HFFc6 (cell line): ENCODE measurements at places on chromosomes 7 and 10. TPM values are rescaled to one million over a fixed set of nuclear protein-coding genes. Genes with fewer than 3 reads are reported as not detected.

The OPALIN gene
- not detected in 3 replicates for total RNA-seq

The EPHA1 gene
- total RNA-seq: not detected in 3 replicates

- no peak for DNase-seq
- peaks cover 3% of the 10 kb centered on the region for H3K27me3 ChIP-seq
- H3K4me1 ChIP-seq: no peaks in the 10 kb centered on the region
- no peak overlapping the region for H3K4me3 ChIP-seq
These were observed 84.8 kb downstream of the FAM53B start for GRCh38 chr10:124659380-124659779.

DNA sequence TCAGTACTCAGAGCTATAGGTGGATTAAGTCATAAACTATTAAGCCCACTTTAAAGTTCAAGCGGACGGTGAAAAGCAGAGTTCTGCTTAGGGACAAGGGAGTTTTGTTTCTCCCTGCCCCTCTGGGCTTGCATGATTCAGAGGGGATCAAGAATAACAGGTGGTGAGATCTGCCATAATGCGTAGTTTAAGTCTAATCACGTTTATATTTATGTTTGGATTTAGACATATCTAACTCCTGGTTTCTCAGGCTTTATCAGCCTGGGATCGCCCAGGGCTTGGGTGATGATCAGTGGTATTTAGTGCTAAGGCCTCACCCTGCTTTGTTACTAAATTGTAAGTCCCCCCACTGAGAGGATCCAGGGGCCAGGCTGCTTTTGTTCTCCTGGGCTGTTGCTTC, 335.4 kb upstream of the NRP1 start:
- H3K36me3 ChIP-seq: no peaks in the 10 kb centered on the region
- no peaks in the 10 kb centered on the region; the same call in 1 of the 2 replicates for H3K27me3 ChIP-seq
- H3K4me1 ChIP-seq: no peaks in the 10 kb centered on the region; the same call in 1 of the 2 replicates
- DNase-seq: no peak

GRCh38 chr7:44201813-44202212, 1.0 kb downstream of the YKT6 start:
- peaks cover 19% of the 10 kb centered on the region; the same call in 1 of the 2 replicates for H3K36me3 ChIP-seq
- peak overlapping the region; percentile 95 for H3K4me3 ChIP-seq
- H3K27ac ChIP-seq: peak overlapping the region; percentile 82
- DNase-seq: no peak

GRCh38 chr7:117863618-117864017, 9.6 kb downstream of the CTTNBP2 start:
- H3K4me1 ChIP-seq: no peaks in the 10 kb centered on the region
- no peak for DNase-seq
- H3K27me3 ChIP-seq: no peaks in the 10 kb centered on the region; the same call in 1 of the 2 replicates
- H3K4me3 ChIP-seq: no peak overlapping the region
- H3K36me3 ChIP-seq: no peaks in the 10 kb centered on the region

The FAM171A1 gene
- total RNA-seq: 32.9 to 50.0 TPM (median 37.3 TPM) in 3 replicates

DNA sequence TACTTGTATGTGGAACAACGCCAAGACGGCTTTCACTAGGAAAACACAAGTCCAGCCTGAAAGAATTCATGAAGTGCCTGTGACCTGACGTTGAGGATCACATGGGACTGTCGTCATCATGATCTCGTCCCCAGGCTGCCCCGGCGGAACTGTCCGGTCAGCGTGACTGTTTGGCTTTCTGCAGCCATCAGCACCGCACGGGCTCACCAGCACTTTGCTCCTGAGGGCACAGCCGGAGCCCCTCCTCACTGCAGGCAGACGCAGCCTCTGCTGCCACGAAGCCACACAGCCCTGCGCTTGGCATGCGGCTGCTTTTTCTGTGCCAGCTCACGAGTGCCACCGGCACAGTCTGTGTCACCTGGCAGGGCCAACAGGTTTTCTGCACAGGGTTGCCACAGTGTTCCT, 9.4 kb upstream of the GET4 start:
- H3K27me3 ChIP-seq: no peaks in the 10 kb centered on the region
- peaks cover 18% of the 10 kb centered on the region for H3K4me1 ChIP-seq
- peaks cover 30% of the 10 kb centered on the region for H3K36me3 ChIP-seq
- DNase-seq: peak; percentile 94
- peak overlapping the region; percentile 91 for H3K27ac ChIP-seq

DNA sequence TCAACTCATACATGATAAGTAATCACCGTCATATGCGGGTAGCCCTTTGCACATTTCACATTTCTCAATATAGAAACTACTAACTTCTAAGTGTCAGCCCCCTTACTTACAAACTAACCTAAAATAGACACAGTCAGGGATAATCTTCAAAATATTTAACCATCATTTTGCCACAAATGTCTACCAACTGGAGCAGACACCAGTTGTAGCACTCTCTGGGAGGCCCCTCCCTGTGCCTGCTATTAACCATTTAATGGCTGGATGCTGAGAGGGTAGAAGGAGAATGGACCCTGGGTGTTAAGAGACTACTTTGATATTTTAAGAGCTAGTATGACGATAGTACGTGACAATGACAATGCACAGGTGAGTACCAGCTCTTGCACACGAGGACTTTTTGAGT, 116.4 kb downstream of the SORBS1 start:
- H3K27me3 ChIP-seq: peaks cover 13% of the 10 kb centered on the region
- DNase-seq: no peak
- no peak overlapping the region for H3K4me3 ChIP-seq
- peaks cover 16% of the 10 kb centered on the region for H3K4me1 ChIP-seq
- H3K36me3 ChIP-seq: no peaks in the 10 kb centered on the region

The PNLIPRP3 gene
- not detected in 3 replicates for total RNA-seq

GRCh38 chr10:62681211-62681940, 123.1 kb upstream of the ADO start:
- H3K4me3 ChIP-seq: no peak overlapping the region
- DNase-seq: no peak
- H3K36me3 ChIP-seq: peaks cover 13% of the 10 kb centered on the region
- no peak overlapping the region for H3K27ac ChIP-seq

DNA sequence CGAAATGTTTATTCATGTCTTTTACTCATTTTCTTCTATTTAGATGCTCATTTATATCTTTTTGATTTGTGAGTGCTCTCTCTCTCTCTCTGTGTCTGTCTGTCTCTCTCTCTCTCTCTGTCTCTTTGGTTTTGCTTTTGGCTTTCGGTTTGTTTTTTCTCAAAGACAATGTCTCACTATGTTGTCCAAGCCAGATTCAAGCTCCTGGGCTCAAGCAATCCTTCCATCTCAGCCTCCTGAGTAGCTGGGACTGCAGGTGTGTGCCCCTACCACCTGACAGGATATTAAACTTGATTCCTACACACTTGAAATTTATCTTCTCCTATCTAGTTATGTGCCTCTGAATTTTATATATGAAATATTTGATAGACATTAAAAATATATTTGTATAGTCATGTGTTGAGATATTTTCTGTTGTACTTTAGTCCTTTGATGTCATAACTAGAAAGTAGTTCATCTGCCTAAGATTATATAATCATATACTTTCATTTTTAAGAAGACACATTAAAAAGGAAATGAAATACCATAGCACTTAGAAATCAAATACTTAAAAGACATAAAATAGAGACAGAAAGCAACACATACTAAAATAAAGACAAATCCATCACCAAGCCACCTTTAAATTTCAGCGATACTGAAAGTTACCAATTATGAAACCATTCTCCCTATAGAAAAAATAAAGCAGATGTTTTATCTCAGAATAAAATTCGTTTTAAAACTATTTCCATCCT, 68.1 kb upstream of the SFMBT2 start:
- H3K27ac ChIP-seq: no peak overlapping the region
- H3K27me3 ChIP-seq: no peaks in the 10 kb centered on the region; the same call in 1 of the 2 replicates
- H3K4me3 ChIP-seq: no peak overlapping the region
- no peak for DNase-seq

DNA sequence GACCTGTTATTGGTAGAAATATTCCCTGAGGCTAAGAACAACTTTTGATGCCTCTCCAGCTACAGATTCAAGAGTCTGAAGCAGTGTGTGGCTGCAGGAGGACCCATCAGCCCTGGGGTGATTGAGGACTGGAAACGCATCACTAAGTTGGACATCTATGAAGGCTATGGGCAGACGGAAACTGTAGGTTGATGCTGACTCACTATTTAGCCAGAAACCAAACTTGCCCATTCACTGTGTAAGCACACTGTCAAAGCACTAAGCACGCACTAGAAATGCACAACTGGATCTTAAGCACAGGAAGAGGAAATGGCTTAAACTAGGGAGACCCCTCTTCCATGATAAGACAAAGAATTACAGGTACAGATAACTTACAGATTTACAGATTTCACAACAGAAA, 20.8 kb downstream of the ACSM6 start:
- peak overlapping the region; percentile 51 for H3K4me3 ChIP-seq
- peak; percentile 55 for DNase-seq
- H3K27me3 ChIP-seq: peaks cover 2% of the 10 kb centered on the region; the same call in 1 of the 2 replicates
- peaks cover 70% of the 10 kb centered on the region for H3K4me1 ChIP-seq

DNA sequence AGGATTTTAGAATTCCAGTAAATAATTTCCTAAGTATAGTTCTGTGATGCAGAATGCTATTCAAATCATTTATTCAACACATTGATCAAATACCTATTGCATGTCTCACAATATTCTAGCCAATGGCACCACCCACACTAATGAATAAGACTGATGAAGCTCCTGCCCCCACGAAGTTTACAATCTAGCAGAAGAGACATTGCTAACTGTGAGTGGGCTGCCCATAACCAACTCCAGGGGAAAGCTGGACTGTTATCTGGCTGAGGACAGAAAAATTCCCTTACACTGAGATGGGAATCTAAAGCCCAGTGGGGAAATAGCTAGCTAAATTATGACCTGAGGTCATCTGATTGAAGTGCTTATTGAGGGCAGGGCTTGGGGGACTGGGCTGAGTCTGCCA, 128.8 kb upstream of the LYZL2 start:
- no peaks in the 10 kb centered on the region for H3K36me3 ChIP-seq
- DNase-seq: no peak
- H3K4me3 ChIP-seq: no peak overlapping the region

DNA sequence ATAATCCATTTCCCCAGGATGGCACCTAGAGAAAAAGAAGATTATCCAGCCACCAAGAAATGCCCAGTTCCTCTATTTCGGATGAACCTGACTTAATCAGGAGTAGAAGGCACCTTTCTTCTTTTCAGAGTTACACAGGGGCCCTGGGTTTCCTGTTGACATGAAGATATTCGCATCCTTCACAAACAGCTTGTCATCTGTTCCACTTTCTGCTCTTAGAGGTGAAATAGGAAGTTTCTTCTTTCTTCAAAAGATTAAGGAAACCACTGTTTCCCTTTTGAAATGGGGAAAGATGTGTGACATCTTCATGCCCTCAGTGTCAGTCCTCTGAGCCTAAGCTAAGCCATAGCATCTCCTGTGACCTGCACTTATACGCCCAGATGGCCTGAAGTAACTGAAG, 39.1 kb upstream of the RAB18 start:
- H3K27ac ChIP-seq: no peak overlapping the region
- peaks cover 23% of the 10 kb centered on the region for H3K27me3 ChIP-seq
- H3K4me1 ChIP-seq: no peaks in the 10 kb centered on the region
- H3K36me3 ChIP-seq: no peaks in the 10 kb centered on the region
- DNase-seq: no peak

- peaks cover 69% of the 10 kb centered on the region for H3K4me1 ChIP-seq
- H3K27ac ChIP-seq: no peak overlapping the region
These were observed 48.3 kb downstream of the SVIL start for GRCh38 chr10:29586509-29586908.

The CPA5 gene
- total RNA-seq: not detected in 3 replicates

The PTN gene
- total RNA-seq: 1.8 to 9.6 TPM (median 1.9 TPM) in 3 replicates

The SNX10 gene
- total RNA-seq: not detected in 3 replicates

The CALML5 gene
- total RNA-seq: not detected in 3 replicates
